ENCODE measurements at places on chromosomes 3 and 15. TPM values are rescaled to one million over a fixed set of nuclear protein-coding genes. Genes with fewer than 3 reads are reported as not detected.

DNA sequence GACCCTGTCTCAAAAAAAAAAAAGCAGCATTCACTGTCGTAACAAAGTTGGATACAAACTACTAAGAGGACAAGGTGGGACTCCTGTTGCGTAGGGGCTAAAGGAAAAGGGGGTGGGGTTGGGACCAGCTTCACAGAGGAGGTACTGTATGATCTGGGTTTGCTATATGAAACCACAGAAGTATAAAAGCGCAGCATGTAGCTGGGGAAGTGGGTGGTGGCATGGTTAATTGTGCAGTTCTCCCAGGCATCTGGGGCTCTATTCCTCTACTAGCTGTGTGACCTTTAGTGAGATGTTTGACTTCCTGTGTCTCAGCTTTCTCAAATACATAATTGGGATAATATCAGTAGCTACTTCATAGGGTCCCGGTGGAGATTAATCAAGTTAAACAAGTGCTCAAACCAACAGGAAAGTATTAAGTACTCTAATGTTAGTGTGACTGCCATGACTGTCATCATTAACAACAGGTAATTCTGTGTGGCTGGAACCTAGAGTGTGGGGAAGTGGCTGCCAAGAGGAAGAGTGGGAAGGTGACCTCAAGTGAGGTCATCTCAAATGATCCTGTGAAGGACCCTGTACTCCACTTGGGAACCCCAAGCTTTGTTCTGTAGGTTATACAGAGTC, 11.5 kb downstream of the PARP16 start:
- no peak for DNase-seq

DNA sequence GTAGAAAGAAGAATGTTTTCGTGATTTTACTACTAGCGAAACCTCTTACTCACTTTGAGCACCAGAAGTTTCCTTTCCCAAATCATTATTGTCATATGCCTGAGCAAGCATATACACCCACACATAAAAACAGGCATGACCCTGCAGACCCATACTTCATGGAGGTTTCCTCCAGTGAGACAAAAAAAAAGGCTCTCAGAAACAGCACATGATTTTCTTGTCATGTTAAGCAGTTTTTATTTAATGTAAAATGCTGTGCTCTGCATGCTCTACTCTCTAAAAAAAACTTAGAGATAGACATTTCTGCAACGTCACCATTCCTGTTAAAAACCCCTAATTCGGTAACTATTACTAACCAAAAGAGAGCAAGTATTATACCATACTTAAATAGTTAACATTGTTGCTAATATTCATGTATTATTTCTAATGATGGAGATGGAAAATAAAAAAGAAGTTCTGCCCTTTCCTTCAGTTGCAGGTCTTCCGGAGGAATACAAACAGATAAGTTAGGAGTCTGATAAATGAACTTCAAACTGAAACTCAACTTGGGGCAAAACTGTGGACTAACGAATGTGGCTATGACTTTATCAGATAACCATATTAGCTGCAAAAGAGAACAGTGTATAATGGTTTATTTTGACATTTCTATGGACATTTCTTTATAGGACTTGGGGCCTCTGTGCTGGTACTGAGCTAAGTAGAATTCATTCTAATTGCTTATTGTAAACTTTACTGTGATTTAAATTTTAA, 15.9 kb downstream of the CD200R1 start:
- DNase-seq = no peak

- no peak for DNase-seq
These were observed 159.0 kb downstream of the FRMD5 start for GRCh38 chr15:44035781-44036699.

DNA sequence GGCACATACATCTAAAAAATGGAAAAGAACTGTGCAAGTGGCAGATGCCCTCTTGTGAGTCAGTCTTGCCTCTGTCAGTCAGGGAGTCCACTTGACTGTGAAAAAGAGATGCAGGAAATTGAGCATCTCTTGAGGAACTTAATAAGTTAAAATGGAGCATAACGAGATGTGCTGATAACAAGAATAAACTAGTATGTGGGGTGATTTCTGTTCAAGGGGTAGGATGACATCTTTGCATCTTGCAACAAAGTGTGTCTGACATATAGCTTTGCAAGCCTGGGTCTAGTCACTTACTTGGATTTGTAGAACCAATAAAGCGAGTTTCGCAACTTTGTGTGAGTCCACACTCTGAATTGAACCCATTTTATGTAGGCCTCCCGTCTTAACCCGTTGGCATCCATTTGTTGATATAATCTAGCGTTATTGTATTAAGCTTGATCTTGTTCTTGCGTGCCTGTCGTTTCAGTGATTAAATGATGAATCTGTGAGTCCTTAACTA, 2.2 kb downstream of the USP3 start:
- DNase-seq = no peak

DNA sequence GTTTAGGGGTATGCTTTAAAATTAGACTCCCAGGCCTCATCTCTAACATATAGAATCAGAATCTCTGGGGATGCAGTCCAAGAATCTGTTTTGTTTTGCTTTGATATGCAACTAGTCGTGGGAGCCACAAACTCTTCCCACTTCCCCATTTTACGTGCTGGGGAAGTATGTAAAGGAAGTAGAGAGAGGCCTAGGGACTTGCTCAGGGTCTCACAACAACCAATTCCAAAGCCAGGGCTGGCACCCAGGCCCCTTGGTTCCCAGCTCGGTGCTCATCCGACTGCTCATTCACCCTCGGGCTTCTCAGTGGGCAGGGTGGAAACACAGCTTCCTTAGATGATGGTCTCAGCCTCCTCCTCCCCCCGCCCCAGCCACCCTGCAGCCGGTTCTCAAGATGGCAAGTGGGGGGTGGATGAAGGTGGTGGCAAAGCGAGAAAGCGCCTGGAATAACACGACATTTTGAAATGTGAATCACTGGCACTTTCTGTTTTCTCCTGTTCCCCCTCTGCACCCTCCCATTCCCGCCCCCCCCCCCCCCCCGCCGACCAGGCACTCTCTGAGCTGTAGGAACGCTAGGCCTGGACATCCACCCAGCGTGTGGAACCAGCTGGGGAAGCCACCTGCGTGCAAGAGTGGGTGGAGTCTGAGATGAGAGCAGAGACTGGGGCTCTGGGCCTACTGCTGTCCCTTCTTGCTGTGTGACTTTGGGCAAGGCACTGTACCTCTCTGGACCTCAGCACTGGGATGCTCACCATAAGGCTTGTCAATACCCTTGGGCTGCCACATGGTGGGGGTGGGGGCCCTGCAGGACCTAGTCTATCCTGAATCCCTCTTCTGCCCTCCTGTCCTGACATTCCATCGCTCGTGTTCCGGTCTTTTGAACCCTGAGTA, 214.5 kb downstream of the RPLP1 start:
- no peak for DNase-seq

DNA sequence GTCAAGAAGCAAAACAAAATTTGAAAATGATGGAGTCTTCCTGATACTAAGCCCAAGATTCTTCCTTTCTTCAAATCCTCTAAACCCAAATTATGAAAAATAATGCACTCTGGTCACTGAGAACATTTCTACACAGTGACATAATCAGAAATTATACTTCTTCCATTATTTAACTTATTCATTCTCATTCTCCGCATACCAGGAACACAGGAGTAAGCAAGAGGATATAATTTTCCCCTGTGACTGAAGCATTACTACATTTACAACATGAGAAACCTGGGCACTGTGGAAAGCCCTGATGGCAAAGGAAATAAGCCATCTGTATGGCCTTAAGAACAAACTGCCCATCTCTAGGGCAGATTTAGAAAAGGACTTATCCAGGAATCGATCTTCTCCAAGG, 47.0 kb downstream of the EXD1 start:
- no peak for DNase-seq

DNA sequence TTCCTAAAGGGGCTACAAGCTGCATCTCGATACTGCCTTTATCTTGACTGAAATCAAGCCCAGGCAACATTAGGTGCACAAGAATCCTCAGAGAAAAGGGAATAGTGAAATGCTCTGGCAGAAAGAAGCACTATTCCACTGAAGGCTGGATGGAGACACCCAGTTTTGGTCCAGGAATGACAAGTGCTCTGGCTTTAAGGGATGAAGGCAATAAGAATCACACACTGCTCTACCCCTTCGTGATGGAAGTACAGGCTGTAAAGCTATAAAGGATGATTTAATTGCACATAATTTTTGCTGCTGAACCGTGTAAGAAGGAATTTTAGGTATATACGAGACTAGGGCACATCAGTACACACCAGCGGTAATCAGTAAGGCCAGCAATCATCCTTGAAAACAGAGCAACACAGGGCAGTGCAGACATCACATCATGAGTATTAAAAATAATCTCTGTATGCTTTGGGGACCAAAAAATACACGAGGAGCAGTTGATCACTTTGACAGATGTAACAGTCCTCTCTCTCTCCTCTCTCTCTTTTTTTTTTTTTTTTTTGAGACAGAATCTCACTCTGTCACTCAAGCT, 414.6 kb upstream of the TBL1XR1 start:
- DNase-seq = no peak

- no peak for DNase-seq
These were observed 73.8 kb downstream of the RPLP1 start for GRCh38 chr15:69526081-69527061.

Gene POLR2H
- 39.3 TPM for total RNA-seq

Gene CPNE9
- 0.26 TPM for total RNA-seq

Gene TRPM1
- total RNA-seq = not detected

Gene PRC1
- total RNA-seq = 20.3 TPM

Gene DNAH1
- total RNA-seq = 41.5 TPM

Gene C2CD4A
- total RNA-seq = not detected

Gene AMT
- 9.6 TPM for total RNA-seq

Gene HCLS1
- total RNA-seq = 329 TPM

All from T-cell (primary cell).